ENCODE measurements at places on chromosomes 5 and 9.

- DNase-seq, result peak; percentile 55
Observed at GRCh38 chr5:150672237-150672883, 11.3 kb downstream of the MYOZ3 start.

GRCh38 chr5:80988419-80988935 lies 28.3 kb downstream of the RASGRF2 start:
- DNase-seq, result no peak

GRCh38 chr5:98454407-98454806 lies 319.1 kb upstream of the RGMB start:
- no peak for DNase-seq

DNA sequence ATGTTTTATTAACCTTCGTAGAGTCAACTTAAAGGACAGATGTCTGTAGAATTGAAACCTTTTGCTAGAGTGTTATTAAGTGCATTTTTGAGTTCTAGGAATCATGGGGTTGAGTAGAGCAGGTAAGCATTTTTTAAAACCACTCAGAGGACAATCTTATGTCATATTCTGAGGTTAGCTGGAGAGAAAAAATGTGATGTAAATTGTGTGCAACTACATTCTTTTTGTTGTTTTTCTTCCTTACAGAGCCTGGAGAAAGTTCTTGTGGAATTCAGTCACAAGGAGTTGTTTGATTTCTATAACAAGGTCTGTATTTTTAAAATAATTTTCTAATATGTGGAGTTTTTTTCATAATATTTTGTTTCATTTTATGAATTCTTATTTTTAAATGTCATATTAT lies 206.4 kb downstream of the COMMD10 start:
- no peak for DNase-seq

DNA sequence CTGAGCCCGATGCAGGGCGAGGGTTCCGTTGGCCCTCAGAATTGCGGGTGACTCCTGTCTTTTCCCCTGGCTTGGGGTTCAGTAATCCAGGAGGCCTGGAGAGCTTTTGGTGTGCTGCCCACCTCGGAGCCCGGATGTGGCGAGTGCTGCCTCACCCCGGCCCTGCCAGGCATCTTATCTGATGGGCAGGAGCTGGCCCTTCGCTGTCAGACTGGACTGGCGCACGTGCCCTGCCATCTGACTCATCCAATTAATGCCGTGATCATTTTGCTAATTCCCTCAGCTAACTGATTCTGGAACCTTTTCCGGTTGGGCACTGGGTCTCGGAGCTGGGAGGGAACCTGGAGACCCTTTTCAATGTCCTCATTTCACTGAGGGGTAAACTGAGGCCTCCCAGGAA lies 34.6 kb downstream of the RXRA start:
- no peak for DNase-seq

GRCh38 chr5:80656425-80656824 lies 1.6 kb upstream of the DHFR start:
- no peak for DNase-seq

DNA sequence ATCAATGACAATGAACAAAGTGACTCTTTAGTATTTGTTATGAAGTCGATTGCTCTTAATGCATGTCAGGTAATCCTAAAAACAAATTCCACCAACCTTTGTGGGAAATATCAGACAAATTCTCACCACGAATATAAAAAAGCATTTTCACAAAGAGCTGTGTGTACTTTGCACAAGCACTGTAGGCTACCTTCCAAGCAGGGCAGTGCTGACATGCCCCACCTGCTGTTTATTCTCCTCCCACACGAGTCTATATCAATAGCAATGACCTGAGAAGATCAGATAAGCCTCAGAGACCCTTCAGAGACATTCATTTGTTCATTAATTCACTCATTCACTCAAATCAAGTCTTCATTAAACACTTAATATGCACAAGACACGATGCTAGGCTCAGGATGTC lies 469.1 kb downstream of the ZSWIM6 start:
- DNase-seq, result peak; percentile 30

- DNase-seq, result no peak
Observed at GRCh38 chr5:9713959-9714586, 83.9 kb upstream of the TAS2R1 start.

DNA sequence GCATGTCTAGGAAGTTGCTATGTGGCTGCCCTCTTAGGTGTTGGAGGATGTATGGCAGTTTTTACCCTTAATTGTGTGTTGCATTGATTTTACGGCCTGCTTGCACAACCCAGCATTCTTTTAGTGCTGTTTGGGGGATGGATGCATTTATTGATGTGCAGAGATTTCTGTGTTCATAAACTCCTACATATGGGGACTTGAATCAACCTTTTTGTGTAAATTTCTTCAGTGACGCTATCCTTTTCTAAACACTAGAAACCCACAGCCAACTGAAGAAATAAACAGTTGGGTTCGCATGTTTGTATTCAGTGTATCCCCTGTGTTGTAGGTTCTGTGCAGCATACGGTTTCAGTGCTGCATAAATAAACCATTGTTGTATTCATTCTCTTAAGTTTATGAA lies 263.7 kb downstream of the RASEF start:
- no peak for DNase-seq

GRCh38 chr9:109799792-109800191 lies 19.8 kb downstream of the PALM2AKAP2 start:
- no peak for DNase-seq

DNA sequence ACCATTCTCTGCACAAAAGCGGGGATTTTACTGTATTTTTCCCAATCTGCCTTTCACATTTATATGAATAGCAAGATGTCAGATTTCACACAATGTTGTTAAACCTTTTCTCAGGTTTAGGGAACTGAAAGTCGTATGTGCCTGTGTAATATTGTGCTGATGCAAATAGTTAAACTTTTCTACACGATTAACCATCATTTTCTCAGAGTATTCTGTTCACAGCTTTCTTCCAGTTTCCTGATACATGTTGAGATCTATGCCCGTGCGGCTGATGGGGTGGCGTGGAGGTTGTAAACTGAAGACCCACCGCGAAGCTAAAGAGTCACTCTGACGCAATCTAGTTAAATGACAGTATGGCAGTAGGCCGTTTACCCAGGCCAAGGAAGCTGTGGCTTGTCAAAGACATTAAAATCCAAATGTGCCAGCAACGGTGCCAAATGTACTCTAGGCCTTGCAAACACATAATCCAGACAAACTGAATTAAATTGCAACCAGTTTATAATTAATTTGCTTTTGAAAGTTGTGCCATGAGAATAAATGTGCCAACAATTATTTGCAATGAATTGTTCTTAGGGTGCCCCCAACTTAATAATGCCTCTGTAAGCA lies 145.7 kb downstream of the EBF1 start:
- no peak for DNase-seq

DNA sequence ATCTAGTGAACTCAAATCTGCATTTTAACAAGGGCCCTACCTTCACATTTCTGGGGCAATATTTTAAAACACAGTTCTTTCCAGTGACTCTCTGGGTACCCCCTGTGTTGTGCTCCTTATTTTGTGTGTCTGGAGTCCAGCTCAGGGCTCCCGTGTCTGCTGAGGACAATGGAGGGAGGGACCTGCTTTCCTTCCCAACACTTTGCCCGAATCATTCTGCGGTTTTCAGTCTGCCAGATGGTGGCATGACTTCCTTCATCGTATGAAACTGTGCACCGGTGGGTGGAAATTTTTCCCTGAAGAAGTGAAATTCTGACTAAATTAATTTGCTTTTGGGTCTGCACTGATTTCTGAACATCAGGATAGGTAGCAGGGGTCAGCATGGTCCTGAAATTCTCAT lies 153.6 kb upstream of the CD180 start:
- DNase-seq, result peak; percentile 3

DNA sequence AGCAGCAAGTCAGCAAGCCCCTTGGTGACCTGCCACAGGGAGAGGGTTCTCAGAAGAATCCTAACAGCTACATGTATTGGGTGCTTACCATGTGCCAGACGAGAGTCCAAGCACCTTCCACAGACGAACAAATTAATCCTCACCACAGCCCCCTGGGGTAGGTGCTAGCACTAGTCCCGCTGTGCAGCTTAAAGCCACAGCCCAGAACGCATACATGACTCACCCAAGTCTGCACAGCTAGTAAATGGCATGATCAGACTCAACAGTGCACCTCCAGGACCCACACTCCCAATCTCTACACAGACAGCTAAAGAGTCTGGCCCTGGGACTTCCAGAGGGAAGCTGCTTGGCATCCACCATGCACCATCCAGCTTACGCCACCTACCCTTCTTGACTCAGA lies 111.5 kb downstream of the PAX5 start:
- no peak for DNase-seq

DNA sequence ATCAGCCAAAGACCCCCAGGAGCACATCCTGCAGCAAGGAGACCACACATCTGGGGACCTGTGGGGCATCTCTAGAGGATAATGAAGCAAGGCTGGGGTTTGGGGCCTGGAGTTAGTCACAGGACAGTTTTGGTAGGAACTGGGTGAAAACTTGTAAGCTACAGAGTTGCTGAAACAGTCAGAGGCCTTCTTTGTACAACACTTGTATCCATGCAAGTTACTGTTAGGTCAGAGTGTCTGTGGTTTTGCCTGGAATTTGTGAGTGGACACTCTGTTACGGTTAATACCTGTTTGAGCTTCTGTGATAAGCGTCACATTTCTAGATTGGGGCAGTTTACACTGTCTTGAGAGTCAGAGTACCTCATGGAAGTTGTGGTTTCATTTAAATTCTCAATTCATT lies 22.6 kb upstream of the ASPN start:
- no peak for DNase-seq

GRCh38 chr5:1315018-1315708 lies 20.3 kb upstream of the TERT start:
- DNase-seq, result no peak

- no peak for DNase-seq
Observed at GRCh38 chr9:103978396-103978795, 115.7 kb upstream of the SMC2 start.

DNA sequence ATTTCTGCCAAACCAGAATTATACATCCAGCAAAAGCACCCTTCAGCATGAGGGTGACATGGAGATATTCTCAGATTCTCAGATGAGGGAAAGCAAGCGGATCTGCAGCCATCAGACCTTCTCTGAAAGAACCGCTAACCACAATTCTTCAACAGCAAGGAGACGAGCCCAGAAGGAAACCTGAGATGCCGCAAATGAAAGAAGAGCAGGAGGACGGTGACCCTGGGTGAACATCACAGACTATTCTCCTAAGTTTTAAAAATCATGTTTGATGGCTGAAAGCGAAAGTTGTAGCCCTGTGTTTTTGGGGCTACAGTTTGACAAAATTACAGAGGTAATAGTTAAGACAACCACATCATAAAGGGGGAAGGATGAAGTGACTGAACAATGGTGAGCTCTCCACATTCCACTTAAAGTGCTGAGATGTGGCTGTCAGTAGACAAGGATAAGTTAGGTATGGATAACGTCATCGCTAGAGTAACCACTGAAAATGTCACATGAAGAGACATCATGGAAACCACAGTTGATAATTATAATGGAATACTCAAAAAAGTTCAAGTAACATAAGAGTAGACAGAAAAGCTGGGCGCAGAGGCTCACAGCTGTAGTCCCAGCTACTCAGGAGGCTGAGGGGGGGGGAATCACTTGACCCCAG lies 31.5 kb upstream of the NSMF start:
- no peak for DNase-seq

DNA sequence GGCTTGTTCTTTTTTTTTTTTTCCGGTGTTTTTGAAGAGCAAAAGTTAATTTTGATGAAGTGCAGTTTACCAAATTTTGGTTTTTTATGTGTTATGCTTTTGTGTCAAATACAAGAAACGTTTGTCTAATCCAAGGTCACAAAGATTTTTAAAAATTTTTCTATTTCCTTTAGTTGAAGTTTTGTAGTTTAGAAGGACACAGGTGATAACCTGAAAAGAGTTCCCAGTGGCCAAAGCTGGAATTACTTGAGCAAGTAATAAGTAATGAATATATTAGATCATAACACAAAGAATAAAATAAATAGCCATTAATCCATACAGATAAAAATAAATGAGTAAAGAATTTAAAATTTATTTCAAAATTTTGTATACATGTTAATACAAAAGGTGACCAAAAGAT lies 71.5 kb downstream of the FCHO2 start:
- no peak for DNase-seq

GRCh38 chr9:34254141-34254913 lies 74.7 kb downstream of the KIF24 start:
- DNase-seq, result no peak

DNA sequence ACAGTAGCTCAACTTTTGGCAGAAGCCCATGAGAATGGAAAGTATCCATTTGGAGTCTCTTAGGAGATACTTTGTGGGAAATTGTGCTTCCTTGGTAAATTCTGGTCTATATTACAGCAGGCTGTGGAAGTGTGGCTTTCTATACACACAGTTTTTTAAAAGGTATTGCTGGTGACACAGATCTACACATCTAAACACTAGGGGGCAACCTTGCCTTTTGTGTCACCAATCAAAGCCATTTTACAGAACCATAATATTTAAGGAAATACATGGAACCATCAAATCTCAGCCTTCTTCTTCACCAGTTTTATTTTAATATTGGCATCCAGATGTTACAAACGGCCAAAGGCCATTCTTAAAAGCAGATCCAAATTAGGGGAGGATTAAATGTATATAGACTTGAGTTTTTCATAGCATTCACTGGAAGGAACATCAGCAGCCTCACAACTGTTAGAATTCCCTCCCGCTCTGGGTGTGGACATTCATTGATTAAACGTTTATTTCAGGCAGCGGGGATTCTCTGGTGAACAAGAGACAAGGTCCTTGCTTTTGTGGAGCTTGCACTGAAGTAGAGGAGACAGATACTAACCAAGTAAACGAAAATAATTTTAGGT lies 132.4 kb upstream of the EPB41L4A start:
- DNase-seq, result peak; percentile 29

DNA sequence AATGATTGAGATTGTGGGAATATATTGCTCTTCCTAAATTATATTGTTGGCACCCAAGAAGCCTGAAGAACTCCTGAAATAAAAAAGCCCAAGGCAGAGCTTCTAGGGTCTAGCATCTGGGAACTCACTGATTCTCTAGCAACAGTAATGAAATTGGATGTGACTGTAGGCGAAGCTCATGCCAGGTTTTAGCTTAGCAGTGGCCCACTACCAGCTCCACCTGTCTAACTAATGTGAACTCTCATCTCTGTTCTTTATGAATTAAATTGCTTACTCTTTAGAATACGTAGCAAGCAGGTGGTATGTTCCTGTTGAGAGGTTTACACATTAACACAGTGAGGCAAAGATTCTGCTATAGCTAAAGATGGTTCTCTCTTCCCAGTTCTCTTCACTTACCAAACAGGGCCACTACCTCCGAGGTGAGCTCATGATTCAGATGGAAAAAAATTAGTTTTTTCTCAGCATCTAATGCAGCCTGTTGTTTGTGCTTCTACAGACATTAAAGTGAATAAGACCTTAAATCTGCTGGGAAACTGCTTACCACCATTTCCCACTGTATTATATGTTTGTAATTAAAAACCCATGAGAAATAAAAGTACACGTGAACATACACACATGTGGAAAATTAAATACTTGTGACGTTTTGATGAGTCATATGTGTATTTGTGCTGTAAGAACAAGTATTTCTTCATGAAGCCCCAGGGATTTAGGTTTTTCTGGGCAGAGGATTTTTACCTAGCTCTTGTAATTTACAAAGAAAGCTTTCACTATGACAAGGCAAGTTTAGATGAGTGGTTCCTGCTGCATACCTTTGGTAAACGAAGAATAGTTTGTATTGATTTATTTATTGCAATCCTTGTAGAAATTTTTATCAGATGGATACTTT lies 360.1 kb downstream of the KDM4C start:
- no peak for DNase-seq

- DNase-seq, result no peak
Observed at GRCh38 chr5:89211836-89212235, 328.9 kb upstream of the MEF2C start.

Measured in NCI-H2029 (cell line).